ENCODE measurements at places on chromosomes 7 and 10. TPM values are rescaled to one million over a fixed set of nuclear protein-coding genes. Genes with fewer than 3 reads are reported as not detected.
A peak's percentile ranks its signal among the peaks of the same experiment; 100 is the strongest.

DNA sequence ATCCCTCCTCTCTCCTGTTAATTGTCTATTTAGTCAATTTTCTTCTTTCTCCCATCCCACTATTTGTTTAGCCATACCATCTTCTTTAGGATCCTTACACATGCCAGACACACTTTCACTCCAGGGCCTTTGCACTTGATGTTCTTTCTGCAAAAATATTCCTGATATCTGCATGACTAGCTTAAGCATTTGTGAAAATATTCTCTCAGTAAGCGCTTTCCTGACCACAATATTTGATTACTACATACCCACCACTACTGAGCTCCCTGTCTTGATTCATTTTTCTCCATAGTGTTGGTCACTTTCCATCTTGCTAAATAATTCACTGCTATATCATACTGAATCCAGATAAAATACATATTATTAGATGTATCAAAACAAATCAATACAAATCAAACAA is 75.1 kb downstream of the SEMA3D start:
- DNase-seq, result no peak

DNA sequence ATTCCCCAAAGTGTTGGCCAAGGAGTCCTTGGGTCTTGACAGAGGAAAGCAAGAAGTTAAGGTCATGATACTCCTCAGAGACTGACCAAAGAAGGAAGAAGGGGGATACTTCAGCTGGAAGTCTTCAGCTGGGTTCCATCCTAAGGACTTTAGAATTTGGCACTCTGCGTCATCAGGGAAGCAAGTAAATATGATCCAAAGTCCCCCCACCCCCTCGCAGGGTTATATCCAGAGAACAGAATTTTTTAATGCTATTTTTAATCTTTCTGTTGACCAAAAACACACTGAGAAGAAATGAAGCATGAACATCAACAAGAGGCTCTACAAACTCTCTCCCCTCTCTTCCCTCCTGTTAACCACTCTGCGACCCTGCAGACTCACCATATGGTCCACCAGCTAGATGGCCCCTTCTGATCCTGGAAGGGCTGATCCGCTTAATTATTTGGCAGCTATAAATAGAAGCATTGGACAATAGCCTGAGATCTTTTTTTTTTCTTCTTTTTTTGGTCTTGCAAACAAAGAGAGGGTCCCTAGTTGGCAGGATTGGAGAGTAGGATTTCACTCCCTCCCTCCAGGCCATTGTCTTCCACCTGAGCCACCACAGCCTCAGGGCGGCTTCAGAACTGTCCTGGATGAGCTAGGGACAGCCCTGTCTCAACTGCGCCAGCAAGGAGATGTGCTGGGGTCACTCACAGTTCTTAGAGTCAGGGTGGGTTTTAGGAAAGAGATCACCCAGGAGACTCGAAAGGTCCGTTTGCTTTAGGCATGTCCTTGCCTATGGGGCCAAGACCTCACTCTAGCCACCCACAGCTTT is 196.0 kb downstream of the KCNMA1 start:
- no peak for DNase-seq

The LIPM gene
- total RNA-seq, result not detected

DNA sequence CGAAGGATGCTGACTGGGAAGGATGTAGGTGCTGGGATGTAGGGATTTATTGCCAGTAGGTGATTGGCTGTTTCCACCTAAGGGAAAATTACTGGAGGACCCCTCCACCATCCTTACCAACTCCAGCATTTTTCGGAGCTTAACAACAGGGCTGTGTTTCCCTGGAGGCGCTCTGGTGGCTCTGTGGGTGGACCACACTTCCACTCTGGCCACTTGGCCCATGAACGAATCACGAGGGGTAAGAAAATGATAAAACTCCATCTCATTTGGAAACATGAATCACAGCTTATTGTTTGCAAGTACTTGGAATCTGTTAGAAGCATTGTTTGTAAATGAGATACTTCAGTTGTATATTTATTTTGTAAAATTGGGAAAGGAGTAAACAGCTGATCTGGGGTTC is 3.0 kb downstream of the DOCK1 start:
- DNase-seq, result no peak

The PLEKHA1 gene
- 14.8 TPM for total RNA-seq

The GNGT1 gene
- not detected for total RNA-seq

- no peak for DNase-seq
Measured at GRCh38 chr7:47914717-47915615, 33.3 kb downstream of the PKD1L1 start.

GRCh38 chr10:49329146-49329505 is 30.2 kb downstream of the C10orf71 start:
- no peak for DNase-seq

- DNase-seq, result no peak
Measured at GRCh38 chr10:100238429-100238828, 9.0 kb upstream of the CHUK start.

The HSPB1 gene
- total RNA-seq, result 42.0 TPM

- DNase-seq, result no peak
Measured at GRCh38 chr10:94631077-94631875, 52.3 kb upstream of the CYP2C18 start.

- no peak for DNase-seq
Measured at GRCh38 chr10:33559105-33559504, 224.6 kb upstream of the NRP1 start.

- DNase-seq, result no peak
Measured at GRCh38 chr10:80094231-80094630, 15.8 kb downstream of the TMEM254 start.

GRCh38 chr10:129063212-129063611 is 403.8 kb upstream of the MGMT start:
- no peak for DNase-seq

- no peak for DNase-seq
Measured at GRCh38 chr10:63487990-63488389, 22.2 kb upstream of the JMJD1C start.

DNA sequence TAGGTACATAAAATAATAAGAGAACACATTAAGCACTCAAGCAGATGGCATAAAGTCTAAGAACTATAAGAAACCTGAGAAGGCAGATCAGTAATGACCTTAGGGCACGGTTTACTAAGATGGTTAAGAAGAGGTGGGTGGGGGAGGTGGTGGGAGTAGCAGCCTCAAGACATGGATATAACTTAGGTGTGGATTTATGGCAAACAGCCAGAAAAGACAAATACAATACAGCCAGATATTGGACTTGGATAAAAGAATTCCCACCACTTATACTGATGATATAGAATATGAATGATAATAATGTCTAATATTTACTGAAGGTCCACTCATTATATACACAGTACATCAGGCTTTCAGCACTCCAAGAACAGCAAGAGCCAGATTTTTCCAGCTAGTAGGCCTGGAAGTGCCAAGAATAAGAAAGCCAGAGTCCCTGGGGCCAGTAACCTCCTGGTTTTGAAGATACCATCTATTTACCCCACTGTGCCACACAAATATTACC is 11.9 kb downstream of the DPY19L1 start:
- no peak for DNase-seq

The DDIT4 gene
- 1,202 TPM for total RNA-seq

The PROSER2 gene
- total RNA-seq, result 1.1 TPM

DNA sequence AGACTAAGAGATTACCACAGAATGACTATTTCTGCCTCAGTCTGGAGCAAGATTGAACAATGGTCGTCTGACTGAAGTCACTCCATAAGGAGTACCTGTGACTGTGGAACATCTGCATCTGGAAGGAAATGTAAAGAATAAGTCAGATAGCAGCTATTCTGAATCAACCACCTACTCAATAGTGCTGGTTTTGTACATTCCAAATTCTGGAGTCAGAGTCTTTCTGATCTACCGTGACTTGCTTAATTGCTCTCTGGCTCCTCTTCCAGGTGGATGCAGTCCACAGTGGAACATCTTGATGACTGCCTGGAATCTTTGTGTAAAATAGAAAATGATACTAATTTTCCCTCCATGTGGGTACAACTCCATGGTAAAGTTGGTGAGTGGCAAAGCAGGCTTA is 156.3 kb upstream of the SEMA3C start:
- DNase-seq, result no peak

DNA sequence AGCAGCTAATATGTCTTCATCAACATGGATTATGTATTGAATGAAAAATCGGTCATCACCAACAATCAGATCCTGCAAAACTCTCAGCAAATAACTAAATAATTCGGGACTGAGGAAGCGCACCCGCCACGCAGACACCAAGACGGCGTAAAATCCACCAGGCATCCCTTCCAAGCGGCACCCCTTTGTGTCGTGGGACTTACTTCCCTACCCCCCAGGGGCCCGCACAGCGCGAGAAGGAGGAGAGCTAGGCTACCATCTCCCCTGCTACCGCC is 721 bp downstream of the ARL3 start:
- DNase-seq, result no peak

DNA sequence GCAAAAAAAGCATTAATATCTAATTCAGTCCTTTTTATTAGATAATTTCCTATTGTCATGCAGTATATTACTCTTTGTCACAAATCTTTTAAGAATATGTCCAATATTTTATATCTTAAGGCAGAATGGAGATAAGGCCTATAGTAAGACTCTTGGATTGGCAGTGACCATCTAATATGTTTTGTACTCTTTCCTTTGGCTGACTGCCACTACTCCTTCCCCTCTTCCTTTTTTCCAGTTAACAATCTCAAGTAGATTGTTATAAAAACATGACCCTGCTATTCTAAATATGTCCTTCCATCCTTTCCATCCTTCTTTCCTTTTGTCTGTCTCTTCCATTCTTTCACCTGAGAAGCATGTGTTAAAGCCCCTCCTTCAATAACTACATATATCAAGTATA is 92.8 kb upstream of the TMEM168 start:
- no peak for DNase-seq

DNA sequence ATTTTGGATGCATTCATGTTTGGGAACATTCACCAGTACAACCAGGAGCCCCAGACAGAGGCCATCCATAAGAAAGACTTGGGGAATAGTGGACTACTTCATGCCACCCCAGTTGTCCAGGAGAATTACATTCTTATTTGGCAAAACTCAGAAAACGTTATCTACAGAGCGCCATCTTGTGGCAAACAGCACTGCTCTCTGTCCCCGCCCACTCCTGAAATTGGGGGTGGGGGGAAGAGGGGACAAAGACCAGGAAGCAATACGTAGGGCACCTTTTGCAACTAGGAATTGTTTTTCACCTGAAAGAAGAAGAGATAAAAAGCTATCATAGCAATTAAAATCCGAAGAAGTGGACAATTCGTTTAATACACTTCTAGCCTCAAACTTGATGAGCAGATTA is 134.6 kb upstream of the MGMT start:
- peak; percentile 26 for DNase-seq

- DNase-seq, result no peak
Measured at GRCh38 chr7:20404320-20404719, 73.6 kb downstream of the ITGB8 start.

GRCh38 chr7:94395141-94396036 is 694 bp downstream of the COL1A2 start:
- DNase-seq, result peak; percentile 23

The SLC35G1 gene
- 4.8 TPM for total RNA-seq

DNA sequence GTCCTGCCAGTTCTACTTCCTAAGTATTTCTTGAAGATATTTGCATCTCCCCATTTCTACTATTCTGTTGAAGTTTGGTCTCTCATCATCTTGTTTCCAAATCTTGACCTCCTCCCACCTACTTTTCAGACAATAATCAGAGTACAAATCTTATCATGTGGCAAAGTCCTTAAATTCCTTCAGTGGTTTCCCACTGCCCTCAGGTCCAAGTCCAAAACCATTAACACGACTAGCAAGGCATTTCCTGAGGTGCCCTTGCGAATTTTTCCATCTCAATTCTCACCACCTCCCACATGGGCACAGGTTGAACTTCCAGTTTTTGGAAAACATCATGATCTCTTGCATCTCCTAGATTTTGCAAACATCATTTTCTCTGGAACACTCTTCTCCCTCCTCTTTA is 97.2 kb upstream of the CDK1 start:
- DNase-seq, result no peak

The TAS2R41 gene
- not detected for total RNA-seq

DNA sequence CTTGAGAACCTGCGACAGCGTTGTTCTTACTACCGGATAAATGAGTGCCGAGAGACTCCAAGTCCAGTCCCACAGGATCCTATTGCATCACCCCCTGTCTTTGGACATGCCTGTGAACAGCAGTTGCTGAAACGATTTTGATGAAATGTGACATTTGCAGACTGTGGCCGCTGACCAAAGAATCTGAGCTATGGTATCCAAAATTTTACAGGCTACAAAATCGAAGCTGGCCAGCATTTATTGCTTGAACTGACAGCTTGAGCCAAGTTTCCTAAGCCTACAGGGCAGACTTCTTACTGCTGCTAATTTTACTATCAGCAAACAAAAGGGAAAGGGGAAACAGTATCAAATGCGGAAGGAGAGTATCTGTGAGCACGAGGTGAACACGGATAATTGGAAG is 12.1 kb upstream of the NPVF start:
- DNase-seq, result no peak

The OPN4 gene
- total RNA-seq, result not detected

GRCh38 chr10:8725343-8725742 is 670.9 kb downstream of the GATA3 start:
- no peak for DNase-seq

All from activated T-cell treated with anti-CD3 and anti-CD28 coated beads, Interleukin-2, amount 50 U/mL, for 72 hours (primary cell).